ENCODE measurements at places on chromosomes 1 and 21.

DNA sequence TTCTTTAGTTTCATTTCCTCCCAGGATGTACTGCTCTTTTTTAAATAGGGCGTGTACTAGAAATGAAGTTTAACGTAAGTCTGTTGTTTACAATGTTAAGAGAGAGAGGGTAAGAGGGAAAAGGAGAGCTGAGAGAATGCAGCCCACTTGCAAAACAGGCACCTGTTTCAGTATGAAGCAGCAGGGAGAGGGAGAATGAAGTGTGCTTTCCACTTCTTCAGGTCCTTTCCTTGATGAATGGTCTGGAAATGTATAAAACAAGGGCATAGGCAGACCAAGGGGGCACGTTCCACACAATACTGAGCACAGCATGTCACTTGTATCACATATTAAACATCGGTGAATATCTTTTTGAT is 2.0 kb downstream of the KCNA3 start:
- DNase-seq, result peak; percentile 31

- DNase-seq, result peak; percentile 9
Observed at GRCh38 chr1:229070168-229070567, 200.7 kb upstream of the RAB4A start.

DNA sequence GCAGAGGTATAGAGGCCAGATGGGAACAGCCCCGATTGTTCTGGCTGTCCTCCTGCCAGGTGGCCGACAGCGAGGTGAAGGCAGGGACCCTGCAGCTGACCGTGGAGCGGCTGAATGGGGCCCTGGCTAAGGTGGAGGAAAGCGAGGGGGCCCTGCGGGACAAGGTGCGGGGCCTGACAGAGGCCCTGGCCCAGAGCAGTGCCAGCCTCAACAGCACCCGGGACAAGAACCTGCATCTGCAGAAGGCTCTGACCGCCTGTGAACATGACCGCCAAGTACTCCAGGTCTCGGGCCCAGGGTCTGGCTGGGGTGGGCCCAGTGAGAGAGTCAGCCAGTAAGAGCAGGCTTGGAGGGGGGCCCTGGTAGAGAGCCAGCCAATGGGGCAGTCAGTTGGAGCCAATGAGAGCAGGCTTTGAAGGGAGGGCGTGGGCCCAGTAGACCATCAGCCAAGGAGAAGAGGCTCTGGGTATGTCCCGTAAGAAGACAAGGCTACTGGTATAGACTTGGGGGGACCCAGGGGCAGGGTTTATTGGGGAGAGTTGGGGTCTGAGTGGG is 11.3 kb downstream of the MFAP2 start:
- DNase-seq, result no peak

DNA sequence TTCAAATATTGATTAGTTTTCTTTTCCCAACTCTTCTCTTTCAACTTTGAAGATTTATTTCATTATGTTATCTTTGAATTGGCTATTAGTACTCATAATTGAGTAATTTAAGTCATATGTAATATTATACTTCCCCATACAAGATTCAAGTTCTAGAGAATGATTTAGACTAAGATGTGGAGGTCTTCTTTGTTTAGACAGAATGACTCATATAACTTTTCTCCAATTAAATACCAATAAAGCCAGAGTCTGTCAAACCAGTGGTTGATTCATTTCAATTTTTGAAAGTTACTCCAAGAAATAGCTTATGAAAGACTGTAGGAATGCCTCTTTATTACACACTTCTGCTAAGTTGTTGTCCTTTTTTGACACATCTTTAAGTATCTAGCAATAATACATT is 115.8 kb upstream of the SLC35F3 start:
- no peak for DNase-seq

GRCh38 chr1:23643736-23644554 is 47.7 kb upstream of the RPL11 start:
- DNase-seq, result peak; percentile 71

DNA sequence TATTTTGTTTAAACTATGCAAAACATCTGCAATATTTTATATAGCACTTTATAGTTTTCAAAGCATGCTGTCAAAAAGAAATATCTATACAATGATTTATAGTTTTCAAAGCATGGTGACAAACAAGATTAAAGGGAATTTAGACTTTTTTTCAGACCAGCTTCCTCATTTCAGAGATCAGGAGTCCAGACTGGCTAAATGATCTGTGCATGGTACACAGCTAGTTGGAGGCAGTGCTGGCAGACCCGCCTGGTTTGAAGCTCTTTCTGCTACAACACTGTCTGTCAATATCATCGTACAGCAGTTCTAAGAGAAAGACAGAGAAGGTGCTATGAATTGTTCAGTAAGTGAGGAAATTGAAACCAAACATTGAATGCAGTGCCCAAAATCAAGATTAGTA is 479.0 kb downstream of the PTBP2 start:
- DNase-seq, result no peak

- DNase-seq, result peak; percentile 40
Observed at GRCh38 chr1:200739702-200740570, 1.2 kb downstream of the CAMSAP2 start.

DNA sequence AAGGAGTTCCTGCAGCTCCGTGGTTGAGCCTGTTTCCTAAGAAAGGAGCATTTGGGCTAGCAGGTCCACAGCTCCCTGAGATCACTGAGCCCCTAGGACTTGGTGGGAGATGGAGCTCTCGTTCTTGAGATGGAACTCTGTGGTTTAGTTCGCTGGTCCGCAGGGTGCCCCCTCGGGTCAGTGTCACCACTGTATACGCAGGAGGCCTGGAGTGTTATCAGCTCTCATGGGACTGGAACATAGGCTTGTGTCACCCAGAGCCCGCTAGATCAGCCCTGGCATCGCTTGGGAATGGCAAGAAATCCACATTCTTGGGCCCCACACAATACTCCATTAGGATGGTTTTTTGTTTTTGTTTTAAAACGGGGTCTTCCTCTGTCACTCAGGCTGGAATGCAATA is 3.6 kb downstream of the SNAP47 start:
- DNase-seq, result no peak

GRCh38 chr1:34166191-34166624 is 1.2 kb upstream of the CSMD2 start:
- no peak for DNase-seq

GRCh38 chr21:27126140-27126539 is 159.3 kb upstream of the ADAMTS5 start:
- DNase-seq, result no peak

GRCh38 chr1:67755160-67755559 is 70.2 kb downstream of the GADD45A start:
- DNase-seq, result no peak

GRCh38 chr1:235027076-235027861 is 101.4 kb downstream of the TOMM20 start:
- no peak for DNase-seq

GRCh38 chr1:12315146-12315545 is 85.3 kb downstream of the VPS13D start:
- DNase-seq, result no peak

DNA sequence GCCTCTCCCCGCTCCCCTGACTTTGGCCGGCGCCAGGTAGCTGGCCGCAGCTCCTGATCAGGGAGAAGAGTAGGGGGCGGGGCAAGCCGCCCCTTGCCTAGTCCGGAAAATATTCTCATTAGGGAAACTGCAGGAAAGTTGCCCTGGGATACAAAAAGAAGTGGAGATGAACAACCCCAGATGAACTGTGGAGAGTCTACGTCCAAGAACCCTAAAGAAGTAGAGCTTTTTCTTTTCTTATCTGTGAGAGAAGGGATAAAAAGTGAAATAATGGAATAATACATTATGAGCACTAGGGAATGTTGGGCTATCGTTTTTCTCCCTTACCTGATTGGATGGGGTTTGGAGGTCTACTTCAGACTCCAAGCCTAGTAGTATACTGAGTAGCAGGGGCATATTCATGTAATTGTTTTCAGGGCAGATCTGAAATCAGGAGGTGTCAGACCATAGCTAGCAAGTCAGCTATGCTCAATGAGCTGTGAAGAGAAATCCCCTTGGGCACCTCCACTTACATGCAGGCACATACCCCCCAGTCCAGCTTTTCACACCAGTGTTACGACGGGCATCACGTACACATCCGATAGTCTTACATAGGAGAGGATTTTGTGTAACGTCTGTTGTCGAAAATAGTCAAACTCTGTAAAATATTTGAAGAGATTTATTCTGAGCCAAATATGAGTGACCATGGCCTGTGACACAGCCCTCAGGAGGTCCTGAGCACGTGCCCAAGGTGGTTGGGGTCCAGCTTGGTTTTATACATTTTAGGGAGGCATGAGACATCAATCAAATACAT is 1.7 kb upstream of the DUSP10 start:
- no peak for DNase-seq

- no peak for DNase-seq
Observed at GRCh38 chr1:97989094-97989680, 68.4 kb upstream of the DPYD start.

DNA sequence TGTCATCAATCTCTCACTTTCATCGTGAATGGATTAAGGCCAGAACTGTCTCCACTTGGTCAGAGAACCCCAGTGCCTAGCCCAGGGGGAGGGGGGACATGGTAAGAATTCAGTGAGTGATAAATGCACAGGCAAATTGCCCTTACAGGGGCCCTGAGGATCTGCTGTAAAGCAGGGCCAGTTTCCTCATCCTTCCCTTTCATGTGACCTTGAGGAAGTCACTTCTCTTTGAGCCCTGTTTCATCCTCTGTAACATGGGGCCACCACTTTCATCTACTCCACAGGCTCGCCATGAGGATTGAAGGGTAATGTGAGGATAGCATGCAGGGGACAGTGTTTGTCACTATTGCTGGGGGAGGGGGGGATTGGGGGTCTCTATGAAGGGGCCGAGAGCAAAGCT is 28.1 kb upstream of the C1QA start:
- no peak for DNase-seq

DNA sequence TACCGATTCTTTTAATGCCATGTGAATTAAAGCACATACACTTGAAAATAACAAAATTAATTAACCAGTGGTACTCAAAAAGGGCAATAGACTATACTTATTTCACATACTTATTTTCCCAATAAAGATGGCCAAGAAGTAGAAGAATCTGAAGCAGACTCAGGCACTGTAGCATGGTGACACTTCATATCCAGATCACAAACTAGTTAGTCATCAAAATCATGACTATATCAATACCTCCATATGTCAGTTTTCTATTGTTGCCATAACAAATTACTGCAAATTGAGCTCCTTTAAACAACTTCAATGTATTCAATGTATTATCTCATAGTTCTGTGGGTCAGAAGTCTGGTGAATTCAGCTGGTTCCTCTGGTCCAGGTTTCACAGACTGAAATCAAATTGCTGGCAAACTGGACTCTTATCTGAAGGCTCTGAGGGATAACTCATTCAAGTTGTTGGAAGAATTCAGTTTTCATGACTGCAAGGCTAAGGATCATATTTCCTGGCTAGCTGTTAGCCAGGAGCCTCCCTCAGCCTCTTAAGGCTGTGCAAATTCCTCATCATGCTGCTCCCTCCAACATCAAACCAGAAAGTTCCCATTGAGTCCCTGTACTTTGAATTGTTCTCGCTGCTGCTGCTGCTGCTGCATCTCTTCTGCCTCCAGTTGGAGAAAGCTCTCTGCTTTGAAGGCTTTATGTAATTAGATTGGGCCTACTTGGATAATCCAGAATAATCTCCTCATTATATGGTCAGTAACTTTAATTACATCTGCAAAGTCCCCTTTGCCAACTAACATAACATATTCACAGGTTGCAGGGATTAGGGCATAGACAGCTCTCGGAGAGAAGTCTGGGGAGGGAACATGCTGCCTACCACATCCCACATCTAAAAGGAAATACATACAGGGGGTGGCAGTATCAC is 91.5 kb downstream of the MRPL39 start:
- no peak for DNase-seq

GRCh38 chr1:119001181-119002027 is 13.3 kb upstream of the TBX15 start:
- DNase-seq, result no peak

DNA sequence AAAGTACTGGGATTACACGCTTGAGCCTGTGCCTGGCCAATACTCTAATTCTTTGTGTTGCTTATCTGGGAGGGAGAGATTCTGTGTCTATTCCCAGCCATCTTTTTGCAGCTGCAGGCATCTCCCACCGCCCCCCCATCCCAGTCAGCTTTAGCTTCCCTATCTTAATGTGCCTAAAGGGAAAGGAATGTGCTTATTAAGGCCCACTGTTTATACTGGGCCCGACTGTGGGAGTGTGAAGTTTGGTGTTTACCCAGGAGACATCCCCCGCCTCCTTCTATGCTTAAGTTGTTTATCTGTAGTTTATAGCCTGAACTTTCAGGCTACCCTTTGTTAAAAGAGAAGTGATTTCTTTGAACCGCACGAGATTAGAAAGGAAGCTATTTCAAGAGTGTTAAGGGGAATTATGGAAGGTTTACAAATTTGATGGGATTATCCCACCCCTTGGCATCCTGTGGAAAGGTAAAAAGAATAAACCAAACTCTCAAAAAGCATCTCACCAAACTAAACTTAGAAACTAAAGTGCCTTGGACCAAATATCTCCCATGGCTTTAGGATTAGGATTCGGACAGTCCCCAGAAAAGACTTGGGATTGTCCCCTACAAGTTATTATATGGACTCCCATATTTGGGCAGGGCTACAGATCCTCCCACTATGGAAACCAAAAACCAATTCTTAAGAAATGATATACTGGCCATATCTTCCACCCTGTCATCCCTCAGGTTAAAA is 25.5 kb upstream of the ZNF496 start:
- no peak for DNase-seq

DNA sequence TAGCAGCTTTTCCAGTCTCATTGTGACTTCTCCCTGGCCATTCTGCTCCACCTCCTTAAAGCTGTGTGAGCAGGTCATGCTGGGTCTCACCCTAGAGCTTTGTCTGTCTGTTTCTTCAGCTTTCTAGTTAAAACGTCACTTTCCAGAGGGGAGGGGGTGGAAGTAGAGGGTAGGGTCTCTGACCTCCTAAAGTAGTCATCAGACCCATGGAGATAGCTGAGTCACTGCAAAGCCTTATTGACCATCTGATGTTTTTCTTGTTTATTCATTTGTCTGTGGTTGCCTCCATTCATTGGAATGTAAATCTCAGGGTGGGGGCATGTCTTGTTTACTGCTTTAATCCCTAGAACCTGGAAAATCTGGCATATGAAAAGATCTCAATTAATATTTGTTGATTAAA is 52.7 kb downstream of the ELF3 start:
- DNase-seq, result no peak
